Epithelial cell of prostate (primary cell): ENCODE measurements at places on chromosomes 2 and 18.

GRCh38 chr2:81984969-81985637 is 1680.6 kb upstream of the LRRTM1 start:
- no peak for DNase-seq

- no peak for DNase-seq
These were observed 84.5 kb upstream of the DTNB start for GRCh38 chr2:25757906-25758305.

DNA sequence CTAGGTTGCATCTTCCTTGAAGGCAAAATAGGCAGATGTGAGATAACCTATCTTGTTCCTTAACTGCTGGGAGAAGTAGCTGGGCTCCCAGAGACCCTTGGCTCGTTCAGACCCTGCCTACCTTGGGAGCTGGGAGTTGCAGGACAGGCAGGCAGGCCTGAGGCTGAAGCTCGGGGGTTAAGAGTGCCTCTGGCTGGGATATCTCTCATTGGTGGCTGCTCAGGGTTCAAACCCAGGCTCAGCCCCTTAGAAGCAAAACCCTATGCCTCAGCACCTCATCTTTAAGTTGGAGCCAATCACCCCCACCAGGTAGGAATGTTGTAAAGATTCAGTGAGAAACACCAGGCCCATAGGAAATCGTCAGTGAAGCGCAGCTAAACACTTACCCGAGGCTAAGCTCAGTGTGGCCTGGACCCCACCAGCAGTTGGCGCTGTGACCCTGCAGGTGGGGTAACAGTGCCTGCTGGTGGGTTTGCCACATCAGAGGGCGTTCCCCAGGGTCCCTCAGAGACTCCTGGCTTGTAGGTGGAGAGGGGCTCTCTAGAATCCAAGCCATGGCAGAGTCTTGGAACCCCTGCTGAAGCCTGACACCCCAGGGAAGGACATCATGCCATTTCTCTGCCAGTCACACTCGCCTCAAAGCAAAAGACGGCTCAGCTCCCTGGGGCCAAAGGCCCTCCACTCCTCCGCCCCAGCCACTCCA is 54.6 kb upstream of the GPR17 start:
- no peak for DNase-seq

DNA sequence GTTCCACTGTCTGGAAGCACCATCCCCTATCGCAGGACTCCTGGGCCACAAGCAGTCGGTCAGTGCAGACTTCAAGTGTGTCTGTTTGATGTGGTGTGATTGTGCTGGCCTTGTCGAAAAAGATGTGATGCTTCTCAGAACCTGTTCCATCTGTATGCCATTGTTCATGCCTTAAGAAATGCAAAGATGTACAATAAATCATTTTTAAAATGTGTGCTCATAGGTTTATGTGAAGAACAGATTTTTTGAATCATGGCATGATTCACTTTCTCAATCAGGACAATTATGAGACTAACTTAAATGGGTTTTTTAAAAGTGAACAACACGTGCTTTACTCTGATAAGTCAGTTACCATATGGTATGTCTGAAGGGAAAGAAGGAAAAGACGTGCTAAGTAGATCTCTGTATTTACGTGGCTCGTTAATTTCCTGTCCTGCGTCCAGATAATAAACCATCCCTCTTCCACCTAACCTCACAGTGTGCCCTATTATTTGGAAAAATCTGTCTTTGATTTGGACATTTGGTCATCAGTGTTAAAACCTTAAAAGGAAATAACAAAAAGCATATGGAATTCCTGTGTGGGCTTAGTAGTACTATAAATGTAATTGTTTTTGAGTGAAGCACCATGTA is 54.9 kb downstream of the PRKRA start:
- no peak for DNase-seq

DNA sequence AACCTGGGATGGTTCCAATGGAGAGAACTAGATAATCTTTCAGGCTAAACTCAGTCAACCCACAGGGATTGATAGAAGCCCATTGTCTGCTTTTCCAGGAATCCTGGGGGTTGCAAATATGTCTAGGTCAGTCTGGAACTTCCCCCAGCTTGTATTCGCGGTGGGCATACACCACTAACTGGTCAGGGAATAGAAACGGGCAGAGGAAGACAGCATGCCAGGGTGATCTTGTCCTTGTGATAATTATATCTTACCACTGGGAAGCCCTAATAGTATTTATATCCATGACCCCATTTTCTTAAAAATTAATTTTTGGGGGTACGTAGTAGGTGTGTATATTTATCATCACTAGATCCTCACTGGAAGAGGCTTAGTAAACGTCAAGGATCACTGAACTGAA is 101.9 kb downstream of the SETBP1 start:
- DNase-seq: no peak

DNA sequence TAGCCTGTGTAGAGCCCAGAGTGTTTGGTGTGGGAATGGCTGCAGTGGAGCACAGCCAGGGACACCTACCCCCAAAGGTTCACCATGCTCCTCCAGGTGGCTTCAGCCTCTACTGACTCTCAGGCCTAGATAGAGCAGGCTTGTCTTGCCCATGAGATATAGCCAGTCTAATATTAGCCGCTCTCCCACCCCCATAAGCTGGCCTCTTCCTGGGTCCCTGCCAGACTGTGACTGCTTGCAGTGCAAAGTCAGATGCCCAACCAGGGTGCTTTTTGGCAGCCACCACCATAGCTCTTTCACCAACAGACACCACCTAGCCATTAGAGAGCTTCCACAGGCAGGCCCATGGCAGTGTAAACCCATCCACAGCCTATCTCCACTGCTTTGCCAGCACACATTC is 405.3 kb downstream of the MBD2 start:
- DNase-seq: no peak

DNA sequence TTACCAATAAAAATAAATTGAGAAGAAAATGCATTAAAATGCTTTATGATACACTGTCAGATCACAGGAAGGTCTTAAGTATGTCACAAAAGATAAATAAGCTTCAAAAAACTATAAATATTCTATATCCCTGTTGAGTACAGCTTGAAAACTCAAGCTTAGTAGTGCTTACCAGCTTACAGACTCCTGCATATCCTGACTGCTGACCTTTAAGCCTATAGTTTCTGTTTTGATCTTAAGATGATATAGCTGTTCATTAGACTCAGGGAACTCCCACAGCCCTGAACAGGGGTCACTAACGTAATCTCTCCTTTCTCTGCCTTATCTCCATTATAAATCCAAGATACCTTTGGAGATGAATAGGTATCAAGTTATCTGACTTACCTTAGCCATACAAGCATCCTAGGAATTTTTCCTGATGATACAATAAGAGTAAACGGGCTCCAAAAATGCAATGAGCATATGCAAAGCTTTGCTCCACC is 93.7 kb upstream of the RBBP8 start:
- DNase-seq: no peak

- DNase-seq: no peak
These were observed 110.3 kb downstream of the SMAD7 start for GRCh38 chr18:48840491-48840877.

GRCh38 chr2:9524291-9524690 is 31.3 kb downstream of the ADAM17 start:
- DNase-seq: no peak

DNA sequence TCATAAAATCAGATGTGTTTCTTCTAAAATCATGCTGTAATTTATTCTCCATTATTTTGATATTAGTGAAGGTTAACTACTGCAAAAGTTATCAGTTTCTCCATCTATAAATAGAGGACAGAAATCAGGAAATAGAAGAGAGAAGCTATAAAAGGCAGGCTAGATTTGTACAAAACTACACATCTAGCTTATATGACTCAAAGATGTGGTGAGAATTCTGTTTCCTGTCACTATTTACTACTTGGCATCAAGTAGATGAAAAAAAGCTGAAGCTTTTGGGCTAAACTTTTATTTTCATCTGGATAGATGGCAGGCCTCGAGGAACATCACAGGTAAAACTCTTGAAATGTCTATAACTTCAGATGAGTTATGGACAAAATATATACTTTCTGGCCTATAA is 49.8 kb upstream of the NAB1 start:
- DNase-seq: no peak

- DNase-seq: no peak
These were observed 45.8 kb downstream of the SF3B1 start for GRCh38 chr2:197388866-197389587.

DNA sequence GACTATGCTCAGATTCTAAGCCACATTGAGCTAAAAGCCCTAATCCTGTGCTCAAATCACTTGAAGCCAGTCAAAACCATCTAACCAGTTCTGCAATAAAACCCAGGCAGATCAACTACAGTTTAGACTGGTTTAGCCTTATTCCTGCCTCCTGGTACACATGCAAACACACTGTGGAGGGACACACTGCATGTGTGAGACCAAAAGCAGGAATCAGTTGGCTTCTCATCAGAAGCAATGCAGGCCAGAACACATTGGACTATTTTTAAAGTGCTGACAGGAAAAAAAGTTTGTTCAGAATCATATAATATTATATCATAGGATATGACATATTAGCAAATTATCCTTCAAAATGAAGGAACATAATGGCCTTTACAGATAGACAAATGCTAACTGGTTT is 52.5 kb upstream of the NT5C1B start:
- no peak for DNase-seq

GRCh38 chr2:169106563-169107545 is 37.5 kb downstream of the DHRS9 start:
- DNase-seq: no peak

DNA sequence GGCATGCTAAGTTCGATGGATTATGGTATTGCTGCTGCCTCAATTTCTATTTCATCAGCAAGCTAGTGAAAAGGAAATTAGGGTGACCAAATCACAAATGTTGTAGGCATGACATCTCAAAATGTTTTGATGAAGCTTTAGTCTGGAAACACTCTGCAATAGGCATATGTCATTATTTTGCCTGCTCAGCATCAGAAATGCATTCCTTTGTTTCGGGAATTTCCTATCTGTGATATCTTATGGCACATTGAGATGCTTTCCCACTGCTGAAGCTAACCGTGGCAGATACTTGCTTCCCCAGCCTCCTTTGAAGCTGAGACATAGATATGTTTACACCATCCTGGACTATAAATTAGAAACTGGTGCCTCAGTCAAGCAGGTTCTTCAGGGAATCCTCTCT is 119.7 kb downstream of the CDC42EP3 start:
- no peak for DNase-seq
